Left cardiac atrium (tissue), 4 donors: ENCODE measurements at places on chromosomes 1 and 21.

DNA sequence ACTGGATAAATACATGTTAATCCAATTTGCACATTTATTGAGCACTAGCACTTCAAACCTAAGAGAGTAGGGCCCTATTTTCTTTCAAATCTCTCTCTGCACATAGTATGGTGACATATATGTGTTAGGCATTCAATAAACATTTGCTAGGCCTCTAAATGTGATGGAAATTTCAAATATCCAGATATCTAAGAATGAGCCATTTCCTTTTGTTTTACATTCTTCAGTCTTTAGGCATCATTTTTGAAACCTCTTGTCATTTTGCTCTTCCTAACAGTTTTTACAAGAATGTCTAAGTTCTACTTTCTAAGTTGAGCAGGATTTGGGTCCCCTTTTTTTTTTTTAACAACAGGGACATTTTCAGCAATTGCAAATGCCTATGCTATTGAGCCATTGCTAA, 395.7 kb upstream of the ST6GALNAC5 start:
- no peak for DNase-seq

DNA sequence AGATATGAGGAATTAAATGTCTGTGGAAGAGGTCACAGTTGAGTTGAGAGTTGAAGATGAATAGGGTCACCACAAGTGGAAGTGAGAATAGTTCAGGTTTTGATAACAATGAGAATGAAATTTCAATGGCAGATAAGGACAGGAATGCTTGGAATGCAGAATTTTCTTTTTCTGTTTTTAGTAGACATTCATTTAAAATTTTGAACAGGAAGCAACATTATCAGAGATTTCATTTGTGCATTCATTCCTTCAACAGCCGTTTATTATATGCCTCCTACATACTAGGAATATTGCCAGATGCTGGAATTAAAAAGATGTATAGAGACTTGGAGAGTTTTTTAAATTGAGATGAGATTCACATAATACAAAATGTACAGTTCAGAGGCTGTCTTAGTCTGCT, 126.8 kb downstream of the ITSN1 start:
- DNase-seq = no peak

DNA sequence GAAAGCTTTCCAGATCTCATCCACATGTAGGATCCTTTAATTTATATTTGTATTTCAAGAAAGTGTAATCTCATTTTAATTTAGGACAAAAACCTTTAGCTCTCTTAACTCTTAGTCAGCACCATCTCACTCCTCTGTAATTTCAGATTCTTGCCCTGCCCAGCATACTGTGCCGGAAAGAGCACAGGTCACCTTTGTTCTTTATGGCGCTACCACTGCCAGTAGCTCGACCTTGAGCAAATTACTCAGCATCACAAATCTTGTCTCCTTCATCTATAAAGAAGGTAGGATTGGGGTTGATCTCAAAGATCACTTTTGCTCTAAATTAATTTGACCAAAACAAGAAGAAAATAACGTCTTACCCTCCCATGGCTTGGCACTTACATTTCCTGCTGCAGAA, 56.1 kb upstream of the ZC3H11B start:
- no peak for DNase-seq

DNA sequence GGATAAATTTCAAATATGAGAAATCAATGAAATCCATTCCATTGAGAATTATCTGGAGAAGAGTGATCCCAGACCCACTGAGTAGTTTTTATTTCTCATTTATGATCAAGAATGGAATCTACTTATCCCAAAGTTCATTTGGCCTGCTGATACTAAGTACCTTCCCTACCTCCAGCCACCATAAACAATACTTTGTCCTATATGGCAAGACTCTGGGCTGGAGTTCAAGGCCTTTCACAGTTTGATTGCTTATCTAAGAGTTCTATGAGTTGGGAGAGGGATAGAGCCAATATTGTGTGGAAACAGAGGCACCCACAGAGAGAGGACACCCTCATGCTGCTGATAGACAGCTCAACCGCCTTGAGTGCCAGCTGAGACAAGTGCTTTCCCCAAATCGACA, 5.1 kb downstream of the PDZK1 start:
- no peak for DNase-seq

- no peak for DNase-seq
Observed at GRCh38 chr1:111161843-111162487, 21.9 kb downstream of the CEPT1 start.

- no peak for DNase-seq
Observed at GRCh38 chr1:3598522-3599285, 12.6 kb downstream of the MEGF6 start.
